ENCODE measurements at places on chromosomes 6 and 20.

DNA sequence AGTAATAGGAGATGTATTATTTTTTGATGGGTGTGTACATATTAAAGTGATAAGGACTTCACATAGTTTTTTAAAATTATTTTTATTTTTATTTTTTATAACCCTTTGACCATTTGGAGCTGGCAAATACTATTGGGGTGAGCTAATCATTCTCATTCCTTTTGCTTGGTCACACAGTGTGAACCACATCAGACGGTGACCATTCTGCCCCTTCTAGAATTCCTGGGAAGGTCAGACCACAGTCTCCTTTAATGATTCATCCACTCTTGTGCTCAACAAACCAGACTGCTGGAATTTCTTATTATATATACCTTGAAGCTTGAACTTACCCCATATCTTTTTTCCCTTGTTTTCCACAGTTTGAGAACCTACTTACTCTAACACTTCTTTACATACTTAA lies 23.9 kb upstream of the PRL start:
- no peak for DNase-seq

- no peak for DNase-seq
These were observed 16.6 kb upstream of the GSTA1 start for GRCh38 chr6:52820198-52820597.

GRCh38 chr6:38567436-38567835 lies 72.3 kb downstream of the BTBD9 start:
- DNase-seq, result no peak

DNA sequence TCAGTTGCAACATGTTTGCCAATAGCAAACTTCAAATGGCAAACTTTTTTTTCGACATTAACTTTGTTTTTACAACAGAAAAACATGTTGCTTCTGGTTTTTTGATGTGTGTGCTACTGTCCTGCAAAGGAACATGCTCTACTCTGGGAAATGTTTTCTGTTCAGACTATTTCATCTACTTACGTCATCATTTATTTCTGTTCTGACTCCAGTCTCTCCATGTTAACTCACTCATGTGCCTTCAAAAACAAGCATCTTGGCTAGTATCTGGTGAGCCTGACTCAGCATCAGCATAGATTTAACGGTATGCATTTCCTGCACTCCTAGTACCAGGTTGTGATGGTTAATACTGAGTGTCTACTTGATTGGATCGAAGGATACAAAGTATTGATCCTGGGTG lies 36.1 kb upstream of the MAP7 start:
- DNase-seq, result no peak

- DNase-seq, result no peak
These were observed 44.1 kb downstream of the STK4 start for GRCh38 chr20:45010399-45010828.

GRCh38 chr20:11324990-11325389 lies 592.7 kb upstream of the BTBD3 start:
- DNase-seq, result no peak

DNA sequence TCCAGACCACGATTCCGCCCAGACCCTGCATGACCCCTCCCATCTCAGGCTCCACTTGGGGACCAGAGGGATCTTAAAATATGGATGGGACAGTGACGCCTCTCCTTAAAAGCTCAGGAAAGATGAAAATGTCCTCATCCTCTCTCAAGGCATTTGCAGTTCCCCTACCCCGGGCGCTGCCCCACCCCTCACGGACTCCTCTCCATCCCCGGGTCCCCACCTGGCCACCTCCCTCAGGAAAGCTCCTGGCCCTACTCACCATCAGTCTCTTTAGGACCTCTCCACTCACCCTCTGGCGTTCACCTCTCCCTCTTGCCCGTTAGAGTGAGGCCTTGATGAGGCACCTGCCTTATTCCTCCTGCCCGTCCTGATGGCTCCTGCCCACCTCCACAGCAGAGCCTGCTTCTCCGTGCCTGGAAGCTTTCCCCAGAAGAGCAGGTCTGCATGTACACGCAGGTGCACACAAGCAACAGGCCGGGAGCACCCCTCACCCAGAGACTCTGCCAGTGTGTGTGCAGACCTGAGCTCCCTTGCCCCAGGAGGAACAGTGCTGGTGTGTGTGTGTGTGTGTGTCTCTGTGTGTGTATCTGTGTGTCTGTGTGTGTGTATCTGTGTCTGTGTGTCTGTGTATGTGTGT lies 105.6 kb upstream of the NXT1 start:
- no peak for DNase-seq

GRCh38 chr6:45626087-45626891 lies 248.6 kb upstream of the SUPT3H start:
- DNase-seq, result no peak

GRCh38 chr6:24738741-24739140 lies 19.8 kb upstream of the C6orf62 start:
- DNase-seq, result no peak

DNA sequence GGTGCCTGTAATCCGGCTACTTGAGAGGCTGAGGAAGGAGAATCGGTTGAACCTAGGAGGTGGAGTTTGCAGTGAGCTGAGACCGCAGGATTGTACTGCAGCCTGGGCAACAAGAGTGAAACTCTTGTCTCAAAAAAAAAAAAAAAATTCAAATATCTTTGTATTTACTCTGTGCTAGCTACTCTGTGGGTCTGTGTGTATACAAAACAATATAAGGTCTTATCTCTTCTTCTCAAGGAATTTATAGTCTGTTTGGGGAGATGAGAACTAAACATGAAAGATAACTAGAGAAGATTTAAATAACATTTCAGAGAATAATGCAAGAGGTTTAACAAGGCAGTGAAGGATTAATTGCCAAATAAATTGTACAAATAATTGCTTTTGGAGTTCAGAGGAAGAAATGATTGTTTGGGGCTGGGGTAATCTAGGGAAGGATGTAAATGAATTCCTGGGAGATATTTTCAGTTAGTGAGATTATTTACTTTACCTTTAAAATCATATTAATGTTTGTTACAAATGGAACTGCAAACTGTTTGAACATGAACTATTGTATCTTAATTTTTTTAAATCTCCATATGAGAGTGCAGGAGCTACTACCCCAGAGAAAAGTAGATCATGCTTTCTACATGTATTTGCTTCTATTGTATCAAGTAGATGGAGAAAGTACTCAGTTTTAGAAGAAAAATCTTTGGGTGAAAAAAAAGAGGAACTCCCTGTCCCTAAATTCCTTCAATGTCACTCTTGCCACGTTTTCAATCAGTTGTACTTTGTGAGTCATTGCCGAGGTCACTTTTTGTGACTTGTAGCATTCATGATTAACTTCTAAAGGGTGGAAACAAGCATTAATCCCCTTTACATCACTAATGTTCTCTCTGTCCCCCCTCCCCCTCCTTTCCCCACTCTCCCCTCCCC lies 39.0 kb downstream of the NCOA3 start:
- peak; percentile 45 for DNase-seq

DNA sequence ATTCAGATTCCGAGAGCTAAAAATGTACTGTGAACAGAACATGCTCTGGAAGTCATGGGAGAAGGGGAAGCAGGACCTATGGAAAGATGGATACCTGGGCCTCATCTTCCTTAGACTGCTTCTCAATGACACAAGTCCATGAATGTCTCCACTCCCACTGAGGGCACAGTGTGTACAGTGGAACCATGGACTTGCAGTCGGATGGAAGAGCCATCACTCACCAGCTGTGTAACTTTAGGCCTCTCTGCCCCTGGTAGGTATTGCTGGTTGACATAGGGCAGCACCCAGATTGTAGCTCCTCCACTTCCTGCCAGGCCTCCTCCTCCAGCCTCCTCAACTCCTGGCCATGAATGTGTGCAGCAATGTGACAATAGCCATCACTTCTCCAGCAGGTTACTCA lies 52.5 kb downstream of the MAFB start:
- no peak for DNase-seq

GRCh38 chr6:54784011-54784410 lies 62.6 kb upstream of the FAM83B start:
- DNase-seq, result no peak

DNA sequence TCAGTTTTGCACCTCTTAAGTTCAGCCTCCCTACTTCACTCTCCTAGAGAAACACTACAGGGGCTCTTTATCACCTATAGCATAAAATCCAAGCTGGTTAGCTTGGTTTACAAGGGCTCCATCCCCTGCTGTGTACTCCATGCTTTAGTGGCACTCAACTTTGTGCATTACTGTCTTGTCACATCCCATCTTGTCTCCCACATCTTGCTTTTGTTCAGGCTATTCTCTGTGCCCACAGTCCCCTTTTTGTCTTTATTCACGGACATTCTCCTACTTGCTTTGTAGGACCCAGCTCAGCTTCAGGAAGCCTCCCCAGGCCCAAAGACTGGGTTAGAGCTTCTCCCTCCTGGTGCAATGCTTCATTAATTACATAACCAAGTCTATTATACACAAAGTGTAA lies 107.9 kb upstream of the SPACA1 start:
- no peak for DNase-seq

GRCh38 chr6:32188381-32189068 lies 1.5 kb downstream of the PBX2 start:
- no peak for DNase-seq

- no peak for DNase-seq
These were observed 59.9 kb downstream of the ANKEF1 start for GRCh38 chr20:10094566-10095173.

DNA sequence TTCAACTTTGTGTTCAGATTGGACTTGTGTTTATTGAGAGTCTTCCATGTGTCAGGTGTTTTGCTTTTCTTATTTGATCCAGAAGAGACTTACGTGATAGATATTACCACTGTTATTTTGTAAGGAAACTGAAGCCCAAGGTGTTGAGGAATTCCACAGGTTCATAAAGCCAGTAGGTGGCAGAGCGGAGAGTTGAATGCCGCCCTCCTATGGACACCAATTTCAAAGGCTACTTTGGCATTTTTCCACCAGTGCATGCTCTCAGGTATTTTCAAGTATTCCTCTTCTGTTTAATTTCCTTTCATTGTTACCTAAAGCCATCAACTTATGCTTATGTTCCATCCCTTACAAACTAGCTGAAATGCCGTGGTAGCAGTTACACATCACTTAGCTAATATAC lies 14.0 kb upstream of the COL10A1 start:
- DNase-seq, result no peak

GRCh38 chr6:12582421-12583110 lies 134.0 kb upstream of the PHACTR1 start:
- DNase-seq, result no peak

DNA sequence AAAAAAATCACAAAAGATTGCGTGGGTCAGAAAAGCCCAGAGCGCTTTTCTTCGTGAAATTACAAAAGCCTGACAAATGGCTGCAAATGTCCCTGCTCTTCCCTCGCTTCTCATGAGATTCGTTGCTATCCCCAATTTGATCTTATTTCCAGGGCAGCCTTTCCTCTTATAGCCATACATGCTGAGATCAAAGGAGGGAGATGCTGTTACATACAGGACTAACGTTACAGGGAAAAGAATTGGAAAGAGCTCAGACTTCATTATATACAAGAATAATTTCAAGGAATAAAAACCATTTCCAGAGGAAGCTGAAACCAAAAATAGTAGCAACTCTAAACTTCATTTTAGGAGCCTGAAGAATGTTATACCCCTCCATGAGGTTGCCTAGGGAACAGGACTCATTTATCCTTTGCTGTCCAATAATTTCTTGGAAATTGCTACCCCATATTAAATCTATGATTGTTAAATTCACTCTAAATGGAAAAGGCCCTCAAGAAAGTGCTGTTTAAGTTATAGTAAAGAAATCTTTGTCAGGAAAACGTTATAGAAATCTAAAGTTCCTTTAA lies 81.0 kb downstream of the METTL24 start:
- no peak for DNase-seq

GRCh38 chr6:7129784-7130569 lies 22.2 kb downstream of the RREB1 start:
- DNase-seq, result no peak

DNA sequence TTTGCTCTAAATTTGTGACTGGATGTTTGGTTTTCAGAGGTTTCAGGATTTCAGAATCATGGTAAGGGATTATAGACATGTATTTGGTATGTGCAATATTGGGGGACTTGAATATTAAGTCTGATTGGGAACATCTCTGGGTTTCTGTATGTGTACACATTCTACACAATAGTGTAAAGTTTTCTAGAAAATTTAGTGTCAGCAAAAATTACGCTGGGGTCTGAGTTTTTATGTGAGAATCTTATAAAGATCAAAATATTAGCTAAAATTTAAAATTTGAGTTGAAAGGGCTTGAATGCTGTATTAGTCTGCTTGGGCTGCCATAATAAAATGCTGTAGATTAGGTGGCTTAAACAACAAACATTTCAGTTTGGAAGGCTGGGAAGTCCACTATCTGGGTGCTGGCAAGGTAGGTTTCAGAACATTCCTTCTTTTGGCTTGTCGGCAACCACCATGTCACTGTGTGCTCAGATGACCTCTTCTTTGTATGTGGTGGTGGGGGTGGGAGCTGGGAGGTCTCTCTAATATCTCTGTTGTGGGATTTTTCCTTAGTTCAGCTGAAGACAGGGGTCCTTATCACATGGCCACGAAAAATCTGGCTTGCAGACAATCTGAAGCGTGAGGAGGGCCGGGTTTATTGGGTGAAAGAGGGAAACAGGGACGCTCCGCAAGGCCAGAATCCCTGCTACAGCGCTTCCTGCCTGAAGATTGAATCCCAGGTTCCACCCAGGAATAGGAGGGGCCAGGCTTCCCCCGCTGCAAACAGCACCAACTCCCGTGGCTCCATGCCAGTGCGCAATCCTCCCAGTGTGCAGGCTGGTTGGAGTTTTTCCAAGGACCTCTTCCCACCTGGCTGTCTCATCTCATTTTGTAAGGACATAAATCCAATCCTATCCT lies 299.7 kb downstream of the PLCB1 start:
- no peak for DNase-seq

DNA sequence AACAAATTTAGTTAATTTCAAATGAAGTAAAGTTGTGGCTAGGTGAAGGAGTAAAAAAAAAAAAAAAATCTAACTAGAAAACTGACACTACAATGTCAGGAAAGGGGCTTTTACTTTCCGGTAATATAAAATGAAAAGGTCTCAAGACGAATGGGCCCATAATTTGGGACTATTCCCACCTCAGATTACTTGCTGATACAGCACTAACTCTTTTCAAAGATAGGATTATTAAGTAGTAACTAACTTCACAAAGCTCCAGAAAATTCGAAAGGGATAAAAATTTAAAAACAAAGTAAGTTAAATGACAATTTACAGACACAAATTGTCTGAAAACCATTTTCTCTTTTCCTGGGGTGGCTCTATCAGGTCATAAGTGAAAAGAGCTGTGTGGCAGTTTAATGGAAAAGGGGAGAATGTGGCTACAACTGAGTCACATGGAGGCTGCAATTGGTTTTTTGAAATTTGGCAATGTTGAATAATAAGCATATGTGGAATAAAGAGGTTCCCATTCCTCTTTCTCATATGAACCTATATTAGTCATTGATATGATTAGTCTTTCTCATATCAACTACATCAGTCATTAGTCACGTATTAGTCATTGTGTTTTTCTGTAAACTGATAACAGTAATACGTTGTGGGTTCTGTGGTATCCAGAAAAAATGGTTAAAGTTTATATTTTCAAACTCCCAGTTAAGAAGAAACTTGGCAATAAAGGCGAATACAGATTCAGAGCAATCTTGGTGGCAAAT lies 78.0 kb downstream of the RWDD2A start:
- no peak for DNase-seq

GRCh38 chr20:43681991-43682410 lies 15.1 kb downstream of the MYBL2 start:
- peak; percentile 81 for DNase-seq

All from GM13977 (cell line).